LHCN-M2 (cell line): ENCODE measurements at places on chromosomes 12 and 14. TPM values are rescaled to one million over a fixed set of nuclear protein-coding genes. Genes with fewer than 3 reads are reported as not detected.
A peak's percentile ranks its signal among the peaks of the same experiment; 100 is the strongest.

TRHDE gene
- not detected in 2 replicates for total RNA-seq

DNA sequence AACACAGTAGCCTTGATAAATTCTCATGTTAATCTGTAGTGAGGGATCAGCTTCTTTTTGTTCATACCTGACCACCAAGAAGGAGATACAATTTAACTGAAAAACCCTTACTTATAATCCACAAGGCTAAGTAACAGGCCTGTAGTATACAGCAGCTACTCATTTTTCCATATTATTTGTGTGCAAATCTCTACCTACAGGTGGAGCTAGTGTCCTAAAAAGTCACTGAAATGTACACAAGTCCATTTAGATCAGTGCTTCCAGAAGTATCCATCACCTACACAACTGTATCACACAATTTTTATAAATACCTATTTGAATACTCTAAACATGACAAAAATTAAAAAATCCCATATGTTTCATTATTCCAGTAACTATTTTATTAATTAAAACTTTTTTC lies 173.2 kb downstream of the SLC35F4 start:
- peak; percentile 11 for DNase-seq

DNA sequence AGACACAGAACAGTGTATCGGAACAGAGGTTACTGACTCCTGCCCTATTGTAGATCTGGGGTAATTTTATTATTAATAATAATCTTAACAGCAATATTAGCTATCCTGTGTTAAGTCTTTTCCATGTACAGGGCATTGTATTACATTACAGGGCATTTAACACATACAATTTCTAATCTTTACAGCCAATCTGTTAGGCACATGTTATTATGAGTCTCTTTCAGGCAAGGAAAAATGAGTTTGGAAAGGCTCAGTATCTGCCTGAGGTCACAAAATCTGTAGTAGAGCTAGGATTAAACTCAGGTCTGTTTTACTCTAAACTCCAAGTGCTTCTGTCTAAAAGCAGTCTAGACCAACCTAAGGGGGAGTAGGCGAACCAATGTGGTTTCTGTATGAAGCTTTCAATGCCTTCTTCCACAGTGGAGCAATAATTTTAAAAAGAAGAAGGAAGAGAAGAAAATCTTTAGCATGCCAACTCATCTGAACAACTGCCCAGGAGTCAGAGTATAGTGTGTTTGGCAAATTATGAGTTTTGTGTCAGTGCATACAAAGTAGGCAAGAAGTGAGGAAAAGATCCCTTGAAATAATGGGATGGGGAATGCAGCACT lies 192.6 kb downstream of the CHST11 start:
- DNase-seq = no peak

DNA sequence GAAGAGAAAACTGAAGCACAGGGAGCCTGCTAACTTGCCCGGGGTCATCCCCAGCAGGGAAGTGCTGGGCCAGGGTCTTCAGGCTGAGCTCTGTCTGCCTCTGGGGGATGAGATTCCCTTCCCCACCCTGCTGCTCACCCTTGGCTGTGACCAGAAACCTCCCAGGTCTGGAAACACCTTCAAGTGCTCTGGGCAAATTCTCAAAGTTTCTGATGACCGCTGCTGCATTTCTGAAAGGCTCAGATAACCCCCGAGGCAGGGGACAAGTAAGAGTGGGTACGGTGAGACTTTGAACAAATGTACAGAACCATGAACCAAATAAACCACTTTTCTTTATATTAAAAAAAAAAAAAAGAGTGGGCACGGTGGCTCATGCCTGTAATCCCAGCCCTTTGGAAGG lies 41.3 kb downstream of the LTBP2 start:
- DNase-seq = no peak

DNA sequence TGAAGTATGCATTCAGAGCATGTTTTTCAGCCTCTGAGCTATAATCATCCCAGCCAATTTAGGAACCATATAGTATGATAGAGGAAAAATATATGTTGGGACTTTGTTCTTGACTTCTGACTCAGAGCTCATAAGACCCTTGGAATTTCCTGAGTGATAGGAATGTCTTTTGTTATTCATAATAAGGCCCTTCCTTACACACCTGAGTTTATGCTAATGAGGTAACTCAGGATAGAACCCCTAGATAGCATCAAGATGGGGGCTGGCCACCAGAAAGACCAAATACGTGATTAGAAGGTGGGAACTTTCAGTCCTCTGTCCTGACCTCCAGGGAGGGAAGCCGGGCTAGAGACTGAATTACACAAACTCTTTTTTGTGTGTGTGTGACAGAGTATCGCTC lies 32.4 kb upstream of the PLEK2 start:
- no peak for DNase-seq

DNA sequence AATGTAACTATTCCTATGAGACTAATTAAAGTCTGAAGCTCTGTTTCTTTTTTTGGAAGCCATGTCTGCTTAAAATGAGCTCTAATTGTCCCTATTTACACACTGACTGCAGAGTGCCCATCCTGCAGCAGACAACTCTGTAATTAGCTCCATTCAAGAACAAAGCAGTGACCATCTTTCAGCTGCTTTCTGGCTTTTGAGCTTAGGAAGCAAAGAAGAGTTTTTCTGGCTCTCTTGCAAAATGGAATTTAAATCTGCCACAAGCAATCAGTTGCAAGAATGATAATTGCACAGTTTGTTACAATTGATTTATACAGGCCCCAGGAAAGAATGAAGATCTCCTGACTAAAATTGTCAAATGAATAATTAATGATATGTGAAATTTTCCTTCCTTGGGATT lies 83.4 kb downstream of the GAS2L3 start:
- DNase-seq = no peak

DNA sequence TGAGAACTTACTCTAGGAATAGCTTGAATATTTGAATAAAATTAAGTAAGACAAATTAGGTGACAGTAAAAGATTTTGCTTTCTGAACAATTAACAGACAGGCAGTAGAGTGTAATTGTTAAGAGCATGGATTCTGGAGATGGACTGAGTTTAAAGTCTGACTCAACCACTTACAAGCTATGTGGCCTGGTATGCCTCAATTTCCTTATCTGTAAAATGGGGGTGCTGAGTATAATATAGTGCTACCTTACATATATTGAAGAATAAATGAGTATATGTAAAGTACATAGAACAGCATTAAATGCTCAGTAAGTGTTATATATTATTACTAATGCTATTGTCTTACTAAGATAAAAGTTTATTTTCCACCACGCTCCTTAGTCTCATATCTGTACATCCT lies 7.1 kb downstream of the MIA2 start:
- no peak for DNase-seq
